ENCODE measurements at places on chromosomes 4 and X.

DNA sequence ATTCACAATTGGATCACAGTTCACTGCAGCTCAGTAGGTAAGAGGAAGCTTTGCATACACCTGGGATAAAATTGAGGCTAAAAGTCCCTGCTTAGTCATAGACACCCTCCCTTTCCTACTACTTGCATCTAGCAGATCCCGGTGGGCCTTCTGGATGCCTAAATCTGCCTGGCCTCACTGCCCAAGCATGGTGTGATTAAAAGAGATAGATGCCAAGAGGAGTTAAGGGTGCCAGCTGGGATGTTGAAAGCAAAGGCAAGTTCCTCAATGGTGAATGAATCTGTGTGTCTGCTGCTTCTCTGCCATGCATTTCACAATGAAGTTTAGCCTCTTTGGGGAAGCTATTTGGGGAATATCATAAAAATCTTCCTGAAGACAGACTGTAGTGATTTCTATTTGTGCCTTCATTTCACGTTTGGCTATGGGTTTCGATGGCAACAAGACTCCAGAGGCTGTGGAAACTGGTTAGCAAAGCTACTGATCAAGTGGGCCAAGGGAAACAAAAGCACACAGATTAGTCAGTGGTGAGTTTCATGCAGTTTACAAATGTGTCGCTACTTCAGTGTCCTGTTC, 534.0 kb downstream of the ANKRD50 start:
- no peak for DNase-seq

DNA sequence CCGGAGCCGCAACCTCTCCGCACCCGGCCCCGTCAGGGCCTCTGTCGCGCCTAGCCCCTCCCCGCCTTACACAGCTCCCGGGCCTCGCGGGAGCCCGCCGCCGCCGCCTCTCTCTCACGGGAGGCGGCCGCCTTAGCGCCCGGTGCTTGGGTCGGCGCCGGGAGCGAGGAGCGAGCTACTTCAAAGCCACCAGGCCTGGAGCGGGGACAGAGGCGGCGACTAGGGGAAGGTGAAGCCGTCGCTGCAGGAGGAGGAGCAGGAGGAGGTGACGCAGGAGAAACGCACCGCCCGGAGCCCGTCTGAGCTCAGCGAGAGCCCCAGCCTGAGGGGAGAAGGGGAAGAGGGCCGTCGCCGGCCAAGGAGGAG, 250 bp downstream of the USP9X start:
- DNase-seq, result no peak

GRCh38 chrX:78950009-78950835, 5.0 kb downstream of the P2RY10 start:
- no peak for DNase-seq

DNA sequence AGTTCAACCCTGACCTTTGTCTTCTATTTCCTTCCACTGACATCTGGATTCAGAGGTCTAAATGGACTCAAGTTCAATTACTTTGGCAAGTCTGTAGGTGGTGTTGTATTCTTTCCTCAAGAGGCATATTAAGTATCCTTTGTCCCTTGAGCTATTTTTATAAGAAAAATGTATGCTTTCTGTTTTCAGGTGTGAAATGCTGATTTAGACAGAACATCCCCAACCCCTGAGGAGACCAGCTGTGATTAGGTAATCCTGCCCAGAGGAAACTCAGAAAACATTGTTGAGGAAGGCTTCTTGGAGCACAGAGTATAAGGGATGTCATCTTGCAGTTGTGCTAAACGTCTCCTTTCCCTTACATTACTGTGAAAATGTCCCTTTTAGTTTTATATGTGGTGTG, 46.6 kb upstream of the EGFL6 start:
- DNase-seq, result no peak

Measured in fibroblast of skin of left quadriceps (primary cell).